ENCODE measurements at places on chromosomes 13 and 19. TPM values are rescaled to one million over a fixed set of nuclear protein-coding genes. Genes with fewer than 3 reads are reported as not detected.

The KLK6 gene
- total RNA-seq: not detected

The CYP4F8 gene
- not detected for total RNA-seq

The DAND5 gene
- total RNA-seq: 0.18 TPM

The CAPS gene
- 4.4 TPM for total RNA-seq

The ZNF738 gene
- 35.7 TPM for total RNA-seq

DNA sequence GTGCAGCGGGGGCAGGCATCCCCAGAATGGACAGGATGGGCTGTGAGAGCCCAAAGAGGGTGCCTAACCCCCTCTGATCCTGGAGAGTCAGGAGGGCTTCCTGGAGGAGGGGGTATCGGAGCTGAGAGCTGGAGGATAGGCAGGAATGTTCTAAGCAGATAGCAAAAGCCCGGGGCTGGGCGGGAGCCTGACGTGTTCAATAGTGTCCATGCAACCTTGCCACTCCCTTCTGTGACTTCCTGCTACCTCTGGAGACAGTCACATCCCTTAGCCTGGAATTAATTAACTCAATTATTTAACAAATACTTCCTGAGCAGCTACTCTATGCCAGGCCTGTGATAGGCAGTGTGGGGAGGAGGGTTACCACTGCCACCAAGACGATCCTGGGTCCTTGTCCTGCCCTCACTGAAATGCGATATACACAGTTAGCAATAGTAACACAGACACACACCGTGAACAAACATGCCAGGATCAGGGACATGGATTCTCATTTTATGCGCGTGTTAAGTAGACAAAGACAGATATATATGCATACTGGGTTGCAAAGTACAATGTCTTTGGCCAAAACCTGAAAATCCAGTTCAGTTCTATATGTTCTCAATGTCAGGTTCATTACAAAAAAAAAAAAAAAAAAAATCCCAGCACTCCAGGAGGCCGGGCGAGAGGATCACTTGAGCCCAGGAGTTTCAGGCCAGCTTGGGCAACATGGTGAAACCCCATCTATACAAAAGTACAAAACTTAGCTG lies 10.7 kb downstream of the AP2S1 start:
- no peak for DNase-seq

DNA sequence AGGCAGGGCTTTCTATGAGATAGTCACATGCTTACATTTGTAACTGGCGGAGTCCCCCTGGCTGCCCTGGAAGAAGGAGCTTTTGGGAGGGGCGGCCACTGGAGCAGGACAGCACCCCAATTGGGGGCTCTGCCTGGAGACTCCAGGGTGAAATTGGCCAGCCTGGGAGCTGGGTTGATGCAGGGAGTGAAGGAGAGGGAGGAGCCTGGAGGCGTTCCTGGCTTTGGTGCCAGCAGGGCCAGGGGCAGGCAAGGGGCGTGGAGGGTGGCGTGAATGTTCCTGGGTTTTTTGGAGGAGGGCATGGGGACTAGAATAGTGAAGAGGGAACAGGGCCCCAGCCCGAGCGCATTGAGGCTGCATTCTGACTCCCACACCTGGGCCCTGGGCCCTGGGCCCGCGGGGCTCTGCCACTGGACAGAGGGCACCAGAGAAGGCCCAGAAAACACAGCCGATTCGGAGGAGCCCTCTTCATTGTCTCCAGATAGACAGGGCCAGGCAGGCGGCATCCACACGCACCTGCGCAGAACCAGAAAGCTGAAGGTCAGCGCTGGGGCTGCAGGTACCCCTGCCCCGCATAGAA lies 29.5 kb downstream of the COMP start:
- no peak for DNase-seq

DNA sequence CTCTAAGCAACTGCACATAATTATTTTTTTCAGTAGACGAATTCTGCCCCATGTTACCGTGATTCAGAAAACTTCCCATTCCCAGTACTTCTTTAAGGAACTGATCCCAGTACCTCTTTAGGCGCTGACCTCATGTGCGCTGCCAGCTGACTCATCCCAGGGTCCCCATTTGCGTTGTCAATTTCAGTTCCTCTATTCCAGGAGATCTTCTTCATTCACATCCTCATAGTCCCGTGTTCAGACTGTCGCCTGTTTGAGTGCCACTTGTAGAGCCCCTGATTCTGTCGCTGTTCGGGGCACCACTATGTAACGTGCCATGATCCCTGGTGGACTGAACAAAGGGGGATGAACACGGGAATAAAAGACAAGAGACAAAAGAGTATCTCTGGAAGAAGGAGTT lies 16.4 kb downstream of the FPR3 start:
- no peak for DNase-seq

DNA sequence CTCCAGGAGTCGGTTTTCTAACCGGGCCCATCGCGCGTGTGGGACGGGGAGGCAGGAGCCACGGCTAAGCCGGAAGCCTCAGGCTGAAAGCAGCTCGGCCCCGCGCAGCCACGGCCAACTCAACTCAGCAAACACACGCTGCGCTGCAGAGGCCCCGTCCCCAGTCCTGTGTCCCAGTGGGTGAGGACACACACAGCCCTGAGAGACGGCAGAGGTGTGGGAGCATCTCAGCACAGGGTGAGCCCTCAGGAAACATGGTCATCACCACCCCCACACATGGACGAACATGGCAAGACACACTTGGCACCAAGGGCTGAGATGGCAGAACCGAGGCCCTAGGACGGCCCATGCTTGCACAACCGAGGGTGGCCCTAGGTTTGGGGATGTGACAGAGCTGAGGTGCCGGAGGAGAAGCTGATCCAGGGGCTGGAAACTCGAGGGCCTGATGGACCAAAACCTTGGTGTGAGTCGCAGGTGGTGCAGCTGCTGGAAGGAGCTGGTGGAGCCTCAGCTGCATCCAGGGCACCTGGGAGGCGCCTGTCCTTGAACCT lies 29.0 kb upstream of the C13orf46 start:
- DNase-seq: no peak

GRCh38 chr19:11254666-11255065 lies 7.7 kb downstream of the DOCK6 start:
- no peak for DNase-seq
